ENCODE measurements at places on chromosomes 1 and 21.

DNA sequence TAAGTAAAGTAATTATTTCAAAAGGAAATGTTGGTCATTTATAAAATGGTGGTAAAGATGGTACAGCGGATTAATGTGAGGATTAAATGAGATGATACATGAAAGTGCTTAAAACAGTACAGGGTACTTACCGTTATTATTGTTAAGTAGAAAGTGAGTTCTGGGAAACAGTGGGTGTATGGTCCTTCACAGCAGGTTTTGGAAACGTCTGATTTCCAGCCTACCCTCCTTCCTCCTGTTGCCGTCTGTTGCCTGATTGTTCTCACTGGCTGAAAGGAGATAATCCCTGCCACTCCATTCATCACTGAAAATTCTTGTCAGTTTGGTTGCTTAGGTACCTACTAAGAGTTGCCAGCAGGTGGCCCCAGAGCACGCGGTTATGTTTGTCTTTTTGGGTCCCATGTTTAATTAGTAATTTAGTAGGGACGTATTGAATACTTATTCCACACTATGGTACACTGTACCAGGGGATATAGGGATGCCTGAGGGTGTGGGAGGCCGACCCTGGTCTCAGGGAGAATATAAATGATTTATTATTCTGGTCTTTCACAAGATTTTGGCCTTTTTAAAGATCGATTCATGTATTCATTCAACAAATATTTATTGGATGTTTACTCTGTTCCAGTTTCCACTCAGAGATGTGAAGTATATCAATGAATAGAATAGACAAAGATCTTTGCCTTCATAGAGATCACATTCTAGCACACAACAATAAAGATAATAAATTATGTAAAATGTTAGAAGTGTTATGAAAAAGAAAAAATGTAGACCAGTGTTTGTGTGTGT lies 30.8 kb upstream of the RPTN start:
- DNase-seq = peak; percentile 38

GRCh38 chr1:42057800-42058199 lies 95.4 kb upstream of the GUCA2B start:
- no peak for DNase-seq

- DNase-seq = no peak
These were observed 92.3 kb downstream of the DMRTB1 start for GRCh38 chr1:53551428-53551995.

DNA sequence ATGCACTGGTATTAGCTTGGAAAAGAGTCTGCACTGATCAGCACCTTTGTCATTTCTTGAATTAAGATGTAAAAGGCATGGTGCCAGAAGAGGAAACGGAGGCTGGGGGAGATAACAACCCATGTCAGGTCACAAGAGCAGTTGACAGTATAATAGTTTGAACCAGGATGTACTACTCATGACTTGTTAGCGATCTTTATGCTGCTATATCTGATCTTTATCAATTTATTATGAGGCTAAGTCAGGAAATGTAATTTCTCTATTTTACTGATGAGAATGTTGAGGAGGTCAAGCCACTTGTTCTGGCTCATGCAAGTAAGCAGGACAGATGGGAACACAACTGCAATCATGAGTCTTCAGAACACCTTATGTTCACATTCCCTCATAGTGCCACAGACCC lies 41.4 kb downstream of the RGS5 start:
- DNase-seq = no peak

DNA sequence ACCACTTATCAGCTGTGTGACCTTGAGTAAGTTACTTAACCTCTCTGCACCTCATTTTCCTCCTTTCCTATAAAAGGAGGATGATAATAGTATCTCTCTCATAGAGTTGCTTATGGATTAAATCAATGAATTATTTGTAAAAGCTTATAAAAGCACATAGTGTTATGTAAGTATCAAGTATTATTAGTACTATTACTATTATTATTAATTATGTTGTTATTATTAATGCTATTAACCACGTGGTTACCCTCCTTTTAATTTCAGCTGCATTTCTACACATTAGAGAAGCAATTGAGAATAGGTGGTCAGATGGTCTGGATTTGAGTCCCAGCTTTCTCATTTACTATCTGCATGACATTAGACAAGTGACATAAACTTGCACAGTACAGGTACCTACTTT lies 58.1 kb upstream of the WNT4 start:
- DNase-seq = no peak

- no peak for DNase-seq
These were observed 169.8 kb downstream of the DAB1 start for GRCh38 chr1:57254022-57254421.

DNA sequence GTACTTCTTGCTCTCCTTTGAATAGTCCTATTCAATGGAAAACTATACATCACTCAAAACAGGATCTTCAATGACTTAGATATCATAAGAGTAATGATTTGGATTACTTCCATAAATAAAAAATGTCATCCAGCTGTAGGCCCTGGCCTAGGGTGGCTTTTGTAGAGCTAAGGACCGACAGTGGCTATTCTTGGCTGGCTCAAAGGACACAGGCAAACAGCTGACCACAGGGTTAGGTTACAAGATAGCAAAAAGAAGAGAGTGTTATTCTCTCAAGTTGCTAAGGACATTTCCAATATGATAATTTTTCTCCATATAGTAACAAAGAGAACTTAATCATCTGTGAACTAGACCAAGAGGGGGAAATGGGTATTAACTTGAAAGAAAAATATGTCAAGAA lies 495.1 kb downstream of the PLPP3 start:
- no peak for DNase-seq

GRCh38 chr1:217717959-217718358 lies 86.8 kb downstream of the SPATA17 start:
- no peak for DNase-seq

GRCh38 chr21:45866551-45866950 lies 115.0 kb upstream of the COL6A1 start:
- no peak for DNase-seq

DNA sequence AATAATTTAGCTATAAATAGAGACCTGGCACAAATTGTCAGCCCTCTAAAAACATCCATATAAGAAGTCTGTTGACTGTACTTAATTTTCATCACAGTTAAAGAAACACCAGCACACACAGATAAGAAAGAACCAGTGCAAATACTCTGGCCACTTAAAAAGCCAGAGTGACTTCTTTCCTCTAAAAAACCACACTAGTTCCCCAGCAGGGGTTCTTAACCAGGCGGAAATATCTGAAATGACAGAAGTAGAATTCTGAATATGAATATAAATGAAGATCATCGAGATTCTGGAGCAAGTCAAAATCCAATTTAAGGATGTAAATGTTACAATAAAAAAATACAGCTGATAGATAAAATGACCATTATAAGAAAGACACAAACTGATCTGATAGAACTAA lies 870.6 kb upstream of the ADGRL4 start:
- no peak for DNase-seq

- DNase-seq = no peak
These were observed 25.1 kb downstream of the RUNX1 start for GRCh38 chr21:35024071-35024420.

DNA sequence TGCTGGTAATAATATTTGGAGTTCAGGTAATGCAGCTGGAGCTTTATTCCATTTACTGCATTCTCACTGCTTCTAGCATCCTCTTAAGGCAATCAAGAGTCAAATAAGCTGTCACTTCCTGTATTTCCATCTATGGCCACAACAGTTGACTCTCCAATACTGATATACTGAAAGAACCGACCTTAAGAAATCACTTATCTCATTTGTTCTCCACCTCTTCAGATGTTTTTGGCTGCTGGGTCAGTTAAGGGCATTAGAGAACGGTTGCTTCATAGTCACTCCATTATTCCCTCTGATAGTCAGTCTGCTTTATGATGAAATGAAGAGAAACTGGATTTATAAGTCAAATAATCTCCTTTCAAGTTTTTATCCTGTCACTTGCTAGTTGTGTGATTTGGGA lies 14.2 kb upstream of the RGS4 start:
- DNase-seq = no peak

DNA sequence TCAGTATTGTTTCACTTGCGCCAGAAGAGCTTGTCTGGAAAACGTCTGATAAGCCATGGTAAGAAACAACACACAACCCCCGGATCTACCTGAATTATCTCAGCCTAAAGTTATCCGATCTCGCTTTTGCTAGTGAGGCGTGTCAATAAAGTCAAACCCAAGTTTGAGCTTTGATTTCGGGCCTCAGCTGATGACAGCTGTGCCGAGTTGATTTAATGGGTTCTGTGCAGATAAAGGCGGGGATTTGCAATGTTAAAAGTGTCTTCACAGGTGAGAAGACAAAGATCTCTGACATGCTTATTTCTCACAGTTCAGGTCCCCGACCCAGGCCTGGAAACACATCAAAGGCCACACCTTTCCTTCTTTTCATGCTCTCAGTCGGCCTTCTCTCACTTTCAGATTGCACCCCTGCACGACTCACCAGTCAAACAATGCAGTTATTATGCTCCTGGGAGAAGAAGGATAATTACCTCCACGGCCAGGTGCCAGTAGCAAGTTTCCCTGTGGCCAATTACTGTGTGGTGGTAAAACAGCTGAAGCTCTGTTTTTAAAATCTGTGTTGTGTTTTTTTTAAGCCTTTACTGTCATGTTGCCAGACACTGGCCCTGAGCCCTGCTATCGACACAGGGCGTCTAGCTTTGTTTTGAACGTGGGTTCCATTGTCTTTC lies 245.3 kb upstream of the RUNX1 start:
- DNase-seq = no peak

GRCh38 chr1:107430540-107431228 lies 289.8 kb downstream of the NTNG1 start:
- peak; percentile 29 for DNase-seq

GRCh38 chr21:38165466-38166172 lies 91.2 kb upstream of the KCNJ15 start:
- no peak for DNase-seq

DNA sequence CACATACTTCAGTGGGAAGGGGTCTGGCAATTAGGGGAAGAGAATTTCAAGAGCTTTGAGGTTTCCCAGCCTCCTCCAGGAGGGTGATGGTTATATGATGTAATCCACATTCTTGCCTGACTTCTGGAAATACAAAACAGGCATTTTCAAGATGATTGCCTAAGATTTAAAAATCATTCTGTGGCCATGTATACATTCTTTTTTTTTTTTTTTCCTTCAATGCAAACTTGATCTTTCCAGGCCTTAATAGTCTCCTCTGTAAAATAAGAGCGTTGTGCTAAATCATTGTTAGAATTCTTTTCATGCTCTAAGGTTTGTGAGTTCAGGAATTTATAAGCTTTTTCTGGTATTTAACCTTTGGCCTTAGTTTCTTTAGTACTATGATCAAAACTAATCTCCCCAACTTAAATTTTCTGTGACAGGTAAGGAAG lies 192.3 kb upstream of the HMCN1 start:
- DNase-seq = no peak

GRCh38 chr1:241592273-241592958 lies 47.8 kb downstream of the CHML start:
- DNase-seq = no peak

- no peak for DNase-seq
These were observed 57.8 kb downstream of the ZNF281 start for GRCh38 chr1:200351826-200352549.

DNA sequence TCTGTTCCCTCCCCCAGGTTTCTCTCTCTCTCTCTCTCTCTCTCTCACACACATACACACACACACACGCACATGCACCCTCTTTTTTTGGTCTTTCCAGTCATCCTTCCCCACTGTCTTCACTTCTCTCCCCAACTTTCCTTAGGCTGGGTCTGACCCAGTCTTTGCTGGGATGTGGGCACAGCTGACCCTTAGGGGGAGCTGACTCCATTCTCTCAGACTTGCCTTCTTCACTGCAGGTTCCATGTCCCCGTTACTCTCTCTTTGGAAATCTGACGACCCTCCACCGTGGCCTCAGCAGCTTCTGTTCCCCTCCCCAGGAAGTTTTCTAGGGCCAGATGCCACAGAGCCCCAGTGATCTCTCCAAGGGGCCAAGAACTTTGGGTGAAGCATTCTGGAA lies 2.1 kb downstream of the DISP3 start:
- no peak for DNase-seq

DNA sequence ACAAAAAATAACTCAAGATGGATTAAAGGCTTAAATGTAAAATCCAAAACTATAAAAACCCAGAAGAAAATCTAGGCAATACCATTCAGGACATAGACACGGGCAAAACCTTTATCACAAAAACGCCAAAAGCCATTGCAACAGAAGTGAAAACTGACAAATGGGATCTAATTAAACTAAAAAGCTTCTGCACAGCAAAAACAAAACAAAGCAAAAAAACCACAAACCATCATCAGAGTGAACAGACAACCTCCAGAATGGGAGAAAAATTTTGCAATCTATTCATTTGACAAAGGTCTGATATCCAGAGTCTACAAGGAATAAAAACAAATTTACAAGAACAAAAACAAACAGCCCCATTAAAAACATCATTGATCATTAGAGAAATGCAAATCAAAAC lies 4.5 kb upstream of the PGBD2 start:
- DNase-seq = no peak

DNA sequence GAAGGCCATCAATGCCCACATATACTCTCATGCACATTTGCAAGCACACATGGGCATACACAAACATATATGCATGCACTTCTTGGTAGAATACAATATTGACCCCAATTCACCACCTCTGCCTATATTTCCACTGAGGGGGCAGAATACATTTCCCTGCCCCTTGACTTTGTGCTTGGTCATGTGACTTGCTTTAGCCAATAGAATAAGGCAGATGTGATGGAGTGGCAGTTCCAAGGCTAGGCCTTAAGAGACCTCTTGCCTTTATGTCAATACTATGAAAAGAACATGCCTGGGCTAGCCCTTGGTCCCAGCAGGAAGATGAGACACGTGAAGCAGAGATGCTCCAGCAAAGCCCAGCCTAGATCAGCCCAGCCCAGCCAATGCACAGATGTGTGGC lies 66.0 kb upstream of the GRIK3 start:
- DNase-seq = no peak

- DNase-seq = no peak
These were observed 23.9 kb upstream of the KIAA0040 start for GRCh38 chr1:175216444-175216843.

DNA sequence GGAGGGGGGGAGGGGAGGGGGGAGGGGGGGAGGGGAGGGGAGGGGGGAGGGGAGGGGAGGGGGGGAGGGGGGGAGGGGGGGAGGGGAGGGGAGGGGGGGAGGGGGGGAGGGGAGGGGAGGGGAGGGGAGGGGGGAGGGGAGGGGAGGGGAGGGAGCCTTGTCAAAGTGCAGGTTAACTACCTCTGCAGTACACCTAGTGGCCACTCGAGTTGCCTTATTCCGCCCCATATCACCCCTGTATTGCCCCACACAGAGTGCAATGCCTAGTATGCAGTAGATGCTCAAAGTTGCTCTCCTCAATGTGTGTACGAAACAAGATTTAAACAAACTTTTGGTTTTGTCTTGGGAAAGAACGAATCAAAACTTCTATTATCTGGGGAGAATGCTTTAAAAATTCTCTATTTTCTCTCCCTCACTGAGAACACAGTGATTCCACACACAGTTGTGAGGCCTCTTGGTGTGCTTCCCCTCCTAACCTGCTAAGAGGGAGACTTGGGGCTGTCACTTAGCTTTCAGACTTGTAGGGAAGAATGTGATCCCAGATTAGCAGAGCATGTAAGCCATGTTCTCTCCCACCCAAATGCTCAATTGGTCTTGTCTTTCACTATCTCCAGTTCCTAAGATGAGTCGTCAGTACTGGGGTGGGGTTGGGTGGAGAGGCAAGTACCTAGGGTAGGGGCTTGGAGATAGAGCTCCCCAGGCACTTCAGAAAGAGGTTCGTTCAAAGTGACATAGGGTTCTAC lies 79.7 kb upstream of the MAP10 start:
- no peak for DNase-seq
